Stimulated activated effector memory CD8-positive, alpha-beta T cell treated with anti-CD3 and anti-CD28 coated beads, Interleukin-12 subunit alpha, Interleukin-12 subunit beta, amount 100 ng/mL, for 72 hours (primary cell): ENCODE measurements at places on chromosomes 6 and 20.

- DNase-seq = no peak
Observed at GRCh38 chr20:1322511-1323245, 6.3 kb downstream of the SDCBP2 start.

GRCh38 chr6:81623106-81623759, 129.2 kb downstream of the TENT5A start:
- no peak for DNase-seq

GRCh38 chr6:138160329-138161087, 1.2 kb upstream of the ARFGEF3 start:
- DNase-seq = no peak

DNA sequence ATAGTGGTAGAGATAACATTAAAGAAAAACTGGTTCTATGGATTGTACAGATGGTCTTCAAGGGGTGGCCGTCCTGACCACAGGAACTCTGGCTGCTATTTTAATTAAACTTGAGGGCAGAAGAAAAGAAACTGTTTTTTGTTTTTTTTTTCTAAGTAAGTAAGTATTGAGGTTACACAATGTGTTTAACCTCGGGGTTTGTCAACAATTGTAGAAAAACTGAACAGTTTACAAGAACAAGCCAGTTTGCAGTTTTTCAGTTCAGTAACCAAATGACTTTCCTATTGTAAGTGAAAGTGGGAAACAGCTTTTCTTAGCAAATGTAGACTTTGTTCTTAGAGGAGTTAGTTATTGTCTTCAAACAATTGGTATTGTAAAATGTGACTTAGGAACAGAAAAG, 77.0 kb downstream of the PLCB1 start:
- no peak for DNase-seq

DNA sequence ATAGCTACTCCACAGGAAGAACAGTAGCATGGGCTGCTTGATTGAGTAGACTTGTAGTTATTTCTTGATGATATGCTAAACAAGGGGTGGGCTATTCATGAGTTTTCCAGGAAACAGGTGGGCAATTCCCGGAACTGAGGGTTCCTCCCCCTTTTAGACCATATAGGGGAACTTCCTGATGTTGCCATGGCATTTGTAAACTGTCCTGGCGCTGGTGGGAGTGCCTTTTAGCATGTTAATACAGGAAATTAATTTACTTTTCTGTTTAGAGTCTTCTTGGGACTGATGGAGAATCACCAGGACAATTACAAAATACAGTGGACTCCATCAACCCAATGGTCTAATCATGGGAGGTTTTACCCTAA, 22.7 kb downstream of the CYP24A1 start:
- no peak for DNase-seq

DNA sequence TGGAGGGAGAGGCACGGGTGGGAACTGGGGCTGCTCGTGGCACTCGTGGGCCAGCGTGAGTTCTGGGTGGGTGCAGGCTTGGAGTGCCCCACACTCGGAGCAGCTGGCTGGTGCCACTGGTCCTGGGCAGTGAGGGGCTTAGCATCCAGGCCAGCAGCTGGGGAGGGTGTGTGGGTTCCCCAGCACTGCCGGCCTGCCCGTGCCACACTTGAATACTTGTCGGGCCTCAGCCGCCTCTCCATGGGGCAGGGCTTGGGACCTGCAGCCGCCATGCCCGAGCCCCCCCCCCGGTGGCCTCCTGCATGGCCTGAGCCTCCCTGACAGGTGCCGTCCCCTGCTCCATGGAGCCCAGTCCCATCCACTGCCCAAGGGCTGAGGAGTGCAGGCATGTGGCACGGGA, 207.2 kb downstream of the CD109 start:
- DNase-seq = no peak

DNA sequence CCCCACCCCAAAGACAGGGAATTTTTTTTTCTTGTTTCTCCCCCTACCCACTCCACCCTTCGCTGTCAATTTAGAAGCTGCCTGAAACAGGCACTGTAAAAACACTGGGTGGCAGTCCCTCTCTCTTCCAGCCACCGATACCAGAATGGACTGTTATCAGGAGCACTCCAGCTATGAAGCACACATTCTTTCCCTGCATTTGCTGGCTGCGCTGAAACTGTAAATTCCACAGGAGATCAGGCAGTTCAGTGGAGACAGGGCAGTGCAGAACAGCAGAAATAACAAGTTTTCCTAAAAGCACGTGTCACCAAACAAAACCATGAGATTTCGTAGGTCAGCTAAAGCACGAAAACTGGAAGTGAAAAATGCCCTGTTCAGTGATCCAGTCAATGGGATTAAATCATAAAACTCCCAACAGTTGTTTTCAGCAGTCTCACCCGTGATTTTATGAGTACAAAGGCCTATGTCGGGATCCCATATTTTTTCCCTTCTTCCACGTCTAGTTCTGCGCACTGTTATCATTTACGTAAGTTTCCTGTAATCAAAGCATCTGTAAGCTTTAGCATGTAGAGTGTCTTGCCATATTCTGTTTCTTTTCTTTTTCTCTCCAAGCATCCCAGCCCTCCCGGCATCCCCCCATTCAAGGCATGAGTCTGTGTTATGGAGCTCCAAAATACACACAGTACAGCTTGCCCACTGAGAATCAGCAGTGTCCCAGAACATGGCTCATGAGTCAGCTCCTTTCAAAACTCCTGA, 359.9 kb upstream of the EPHA7 start:
- no peak for DNase-seq

DNA sequence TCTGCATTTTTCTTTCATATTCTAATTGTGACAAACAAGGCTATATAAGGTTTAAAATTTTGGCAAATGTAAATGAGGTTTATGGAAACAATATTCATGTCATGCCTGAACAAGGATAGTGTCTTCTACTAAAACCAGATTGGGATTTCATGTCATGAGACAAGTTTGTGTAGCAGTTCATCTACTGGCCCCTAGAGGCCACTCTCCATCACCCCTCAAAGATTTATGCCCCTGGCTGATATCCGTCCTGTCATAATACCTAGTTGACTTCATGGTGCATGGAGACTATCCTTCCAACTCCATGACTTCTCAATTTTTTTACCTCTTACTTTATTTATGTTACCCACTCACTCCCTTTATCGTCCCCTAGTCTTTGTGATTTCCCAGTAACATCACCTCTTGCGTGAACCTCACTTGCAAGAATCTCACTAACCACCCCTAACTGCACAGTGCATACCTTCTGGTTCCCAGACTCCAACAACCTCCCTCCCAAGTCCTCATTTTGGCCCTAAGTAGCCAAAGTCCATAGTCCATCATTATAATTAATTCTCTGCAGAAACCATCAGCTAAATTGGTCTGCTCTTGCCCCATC, 179.8 kb downstream of the TASP1 start:
- no peak for DNase-seq

- no peak for DNase-seq
Observed at GRCh38 chr6:159118924-159119323, 50.3 kb upstream of the FNDC1 start.

- DNase-seq = no peak
Observed at GRCh38 chr6:94713446-94713845, 863.9 kb upstream of the MANEA start.

DNA sequence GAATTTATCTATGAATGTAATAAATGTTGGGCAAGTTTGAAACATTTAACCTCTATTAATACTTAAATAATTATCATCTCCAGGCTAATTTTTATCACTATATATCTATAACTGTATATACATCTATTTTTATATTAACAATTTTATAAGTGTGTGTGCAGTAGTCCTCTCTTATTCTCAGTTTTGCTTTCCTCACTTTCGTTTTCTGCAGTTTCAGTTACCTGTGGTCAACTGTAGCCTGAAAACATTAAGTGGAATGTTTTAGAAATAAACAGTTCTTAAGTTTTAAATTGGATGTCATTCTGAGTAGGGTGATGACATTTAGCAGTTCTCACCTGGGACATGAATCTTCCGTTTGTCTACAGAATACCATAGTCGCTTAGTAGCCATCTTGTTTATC, 379.4 kb upstream of the MAN1A1 start:
- DNase-seq = no peak

DNA sequence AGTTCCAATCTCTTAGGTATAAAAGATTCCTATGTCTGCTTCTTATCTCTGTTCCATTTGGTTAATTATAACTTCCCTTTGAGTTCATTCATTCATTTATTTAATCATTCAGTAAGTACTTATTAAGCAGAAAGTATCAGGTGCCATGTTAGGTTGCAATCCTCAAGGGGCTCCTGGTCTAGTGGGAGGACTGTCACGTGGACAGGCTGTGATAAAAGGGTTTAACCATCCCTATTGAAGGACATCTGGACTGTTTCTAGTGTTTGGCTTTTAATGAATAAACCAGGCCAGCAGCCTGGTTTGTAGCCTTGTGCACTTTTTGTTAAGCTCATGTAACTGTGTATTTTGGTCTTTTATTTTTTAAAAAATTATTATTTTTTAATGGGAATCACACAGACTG, 162.1 kb upstream of the OGFRL1 start:
- DNase-seq = no peak

GRCh38 chr6:165922309-165922794, 245.3 kb downstream of the TBXT start:
- DNase-seq = no peak

- DNase-seq = no peak
Observed at GRCh38 chr6:3138341-3138740, 19.0 kb downstream of the TUBB2A start.

DNA sequence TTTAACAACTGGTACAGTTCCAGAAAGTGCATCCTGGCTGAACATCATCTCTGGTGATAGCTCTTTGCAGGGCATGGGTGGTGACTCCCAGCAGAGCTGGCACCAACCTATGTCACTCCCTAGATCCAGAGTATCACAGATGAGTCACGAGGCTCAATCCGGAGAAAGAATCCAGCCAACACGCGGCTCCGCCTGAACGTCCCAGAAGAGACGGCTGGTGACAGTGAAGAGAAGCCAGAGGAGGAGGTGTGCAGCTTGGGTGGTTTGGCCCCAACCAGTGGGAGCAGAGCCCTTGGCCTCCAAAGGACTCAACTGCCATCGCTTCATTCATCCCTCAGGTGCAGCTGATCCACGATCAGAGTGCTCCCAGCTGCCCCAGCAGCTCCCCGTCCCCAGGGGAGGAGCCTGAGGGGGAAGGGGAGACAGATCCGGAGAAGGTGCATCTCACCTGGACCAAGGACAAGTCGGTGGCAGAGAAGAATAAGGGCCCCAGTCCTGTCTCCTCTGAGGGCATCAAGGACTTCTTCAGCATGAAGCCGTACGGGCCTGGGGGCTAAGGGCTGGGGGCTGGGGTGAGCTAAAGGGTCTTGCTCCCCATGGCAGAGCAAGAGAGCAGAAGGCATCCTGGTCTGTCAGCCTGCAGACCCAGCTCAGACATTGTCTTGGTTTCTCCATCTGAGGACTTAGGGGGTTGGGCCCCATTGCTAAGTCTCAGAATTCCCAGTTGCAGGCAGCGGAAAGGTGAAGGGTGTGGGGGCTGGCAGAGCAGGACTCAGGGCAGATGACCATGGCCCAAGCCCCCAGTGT, 27.2 kb downstream of the SLC12A5 start:
- DNase-seq = no peak

DNA sequence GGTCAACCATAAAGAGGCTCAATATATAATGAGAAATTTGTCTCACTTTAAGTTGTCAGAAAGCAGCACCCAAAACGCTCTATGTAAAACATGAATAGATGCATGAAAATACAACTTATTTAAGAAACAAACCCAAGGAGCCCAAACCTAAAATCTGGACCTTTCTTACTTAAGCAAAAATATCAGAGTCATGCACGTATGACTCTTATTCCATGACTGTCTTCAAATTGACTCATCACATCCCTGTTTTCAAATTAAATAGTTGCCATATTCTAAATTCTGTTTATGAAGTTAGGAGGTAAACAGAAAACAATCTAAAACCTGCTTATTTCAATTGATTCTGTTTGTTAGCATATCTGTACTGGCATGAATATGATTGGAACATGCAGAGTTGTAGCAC, 42.1 kb downstream of the ANKRD6 start:
- DNase-seq = no peak

DNA sequence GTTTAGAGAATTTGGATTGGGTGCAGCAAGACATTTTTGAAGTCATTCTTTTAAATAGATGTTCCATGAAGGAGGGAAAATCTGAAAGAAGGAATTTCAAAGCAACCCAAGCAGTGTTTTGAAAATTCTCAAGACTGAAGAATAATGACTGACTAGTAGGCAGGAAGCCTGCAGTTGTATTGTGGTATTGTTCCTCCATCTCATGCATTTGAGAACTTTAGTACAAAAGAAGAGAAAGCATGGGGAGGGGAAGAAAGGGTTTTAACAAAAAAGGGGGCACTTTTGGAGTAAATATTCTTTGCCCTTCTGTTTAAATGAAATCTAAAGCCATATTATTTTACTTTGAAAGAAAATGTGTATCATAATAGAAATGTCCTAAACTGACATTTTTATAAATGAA, 6.6 kb downstream of the NCOA3 start:
- no peak for DNase-seq

- DNase-seq = no peak
Observed at GRCh38 chr6:139338795-139339194, 35.7 kb downstream of the CITED2 start.

GRCh38 chr6:30066082-30066481, 916 bp upstream of the PPP1R11 start:
- DNase-seq = no peak

DNA sequence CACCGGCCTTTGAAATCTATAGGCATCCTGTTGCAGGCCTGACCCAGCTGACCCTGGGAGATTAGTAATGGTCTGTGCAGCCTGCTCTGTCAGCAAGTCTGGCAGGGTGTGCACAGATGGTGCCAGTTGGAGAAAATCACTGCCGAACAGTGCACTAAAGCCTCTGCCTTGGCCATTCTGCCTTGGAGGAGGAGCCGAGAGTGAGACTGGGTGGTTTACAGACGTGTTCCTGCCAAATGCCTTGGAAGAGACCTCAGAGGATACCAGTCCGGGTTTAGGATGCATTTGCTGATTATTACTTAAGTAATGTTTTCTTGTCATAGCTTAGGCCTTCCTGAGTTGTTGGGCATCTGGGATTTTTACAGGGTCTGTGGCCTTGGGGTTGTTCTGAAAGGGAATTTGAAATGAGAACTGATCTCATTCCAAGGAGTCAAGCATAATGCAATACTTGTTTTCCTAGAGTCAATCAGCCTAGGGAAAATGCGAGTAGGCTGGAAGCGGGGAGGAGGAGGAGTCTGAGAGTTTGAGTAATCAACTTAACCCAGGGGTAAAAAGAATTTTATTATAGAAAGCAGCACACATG, 292.1 kb downstream of the SOX4 start:
- DNase-seq = no peak

DNA sequence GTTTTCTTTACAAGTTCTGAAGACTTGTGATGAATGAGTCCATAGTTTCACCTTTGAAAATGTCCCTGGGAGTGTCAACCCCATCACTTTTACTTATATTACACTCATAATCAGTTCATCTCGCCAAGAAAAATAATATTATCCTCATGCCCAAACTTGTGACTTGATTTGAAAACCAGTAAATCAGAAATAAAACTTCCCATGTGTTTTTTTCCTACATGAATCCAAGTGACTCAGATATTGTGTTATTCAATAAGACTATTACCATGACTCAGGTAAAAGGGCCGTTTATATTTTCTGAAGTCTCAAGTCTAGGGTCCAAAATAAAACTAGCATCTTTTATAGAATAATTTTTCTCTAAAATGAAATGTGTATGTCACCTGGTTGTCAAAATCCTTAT, 15.8 kb upstream of the CYP24A1 start:
- no peak for DNase-seq

GRCh38 chr6:16237242-16237641, 1.1 kb upstream of the GMPR start:
- no peak for DNase-seq
